ENCODE measurements at places on chromosomes 3 and 15.

- DNase-seq: no peak
Measured at GRCh38 chr15:65611888-65612615, 1.1 kb upstream of the INTS14 start.

DNA sequence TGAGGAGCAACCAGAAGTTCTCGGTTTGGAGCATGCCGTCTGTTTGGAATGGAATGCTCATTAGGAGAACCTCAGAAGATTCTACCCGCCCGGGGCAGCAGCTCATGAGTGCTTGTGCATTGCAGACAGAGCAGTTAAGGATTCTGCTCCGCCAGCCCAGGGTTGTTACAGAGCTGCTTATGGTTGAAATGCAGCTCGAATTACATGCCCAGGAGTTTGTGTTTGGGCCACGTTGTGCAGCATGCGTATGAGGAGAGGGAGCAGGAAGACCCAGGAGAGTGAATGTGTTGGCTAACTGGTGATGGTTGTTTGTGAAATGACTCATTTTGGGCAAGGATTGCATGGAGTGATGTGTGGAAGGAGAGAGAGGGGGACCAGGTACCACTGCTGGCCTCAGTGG, 9.0 kb downstream of the FGD5 start:
- DNase-seq: no peak

DNA sequence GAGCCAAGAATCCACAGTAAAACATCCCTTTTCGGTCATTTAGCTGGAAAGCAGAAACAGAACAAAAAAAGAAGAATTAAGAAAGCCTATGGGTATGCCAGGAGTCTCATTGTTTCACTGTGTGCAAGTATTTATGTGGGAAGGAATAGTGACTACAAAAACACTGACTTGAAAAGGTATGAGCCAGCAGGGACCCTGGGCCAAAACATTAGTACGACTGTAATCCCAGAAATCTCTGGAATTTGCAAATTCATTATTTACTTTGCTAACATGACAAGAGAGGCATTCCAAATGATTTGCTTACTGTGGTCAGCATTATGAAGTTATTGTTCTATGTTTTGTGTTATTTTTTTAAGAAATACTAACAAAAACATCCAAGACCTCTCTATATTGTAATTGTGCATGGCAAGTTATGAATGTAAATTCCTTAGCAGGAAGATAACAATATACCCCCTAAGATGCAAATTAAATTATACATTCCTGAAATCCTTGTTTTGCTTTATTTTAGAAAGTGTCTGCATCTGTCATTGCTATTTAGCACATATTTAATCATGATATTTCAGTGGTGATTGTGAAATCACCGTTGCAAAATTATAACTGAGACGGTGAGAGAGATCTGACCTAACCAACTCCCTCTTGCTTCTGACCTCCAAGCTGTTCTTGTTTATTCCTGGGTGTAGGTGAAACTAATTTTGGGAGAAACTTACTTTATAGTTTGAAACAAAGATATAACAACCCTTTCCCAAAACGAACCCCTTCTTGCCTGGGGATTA, 299.2 kb downstream of the ZPLD1 start:
- DNase-seq: no peak

GRCh38 chr15:70113304-70113700, 15.6 kb upstream of the TLE3 start:
- no peak for DNase-seq

- no peak for DNase-seq
Measured at GRCh38 chr3:125054449-125055329, 1.1 kb downstream of the HEG1 start.

Data from activated CD8-positive, alpha-beta memory T cell treated with anti-CD3 and anti-CD28 coated beads, Interleukin-2, amount 50 U/mL, for 48 hours (primary cell).